ENCODE measurements at places on chromosomes 5 and 9. TPM values are rescaled to one million over a fixed set of nuclear protein-coding genes. Genes with fewer than 3 reads are reported as not detected.

- H3K36me3 ChIP-seq, result peaks cover 21% of the 10 kb centered on the region
- peak overlapping the region; percentile 94 for H3K27ac ChIP-seq
- peaks cover 27% of the 10 kb centered on the region for H3K4me1 ChIP-seq
- no peak for ATAC-seq
- peak overlapping the region; percentile 93 for H3K4me3 ChIP-seq
These were observed 824 bp downstream of the TMEM245 start for GRCh38 chr9:109118808-109119438.

- H3K36me3 ChIP-seq, result no peaks in the 10 kb centered on the region
- H3K27ac ChIP-seq, result no peak overlapping the region
- ATAC-seq, result no peak
- H3K27me3 ChIP-seq, result peaks cover 14% of the 10 kb centered on the region
- H3K4me1 ChIP-seq, result no peaks in the 10 kb centered on the region
These were observed 52.2 kb downstream of the ACTL7B start for GRCh38 chr9:108803428-108804065.

DNA sequence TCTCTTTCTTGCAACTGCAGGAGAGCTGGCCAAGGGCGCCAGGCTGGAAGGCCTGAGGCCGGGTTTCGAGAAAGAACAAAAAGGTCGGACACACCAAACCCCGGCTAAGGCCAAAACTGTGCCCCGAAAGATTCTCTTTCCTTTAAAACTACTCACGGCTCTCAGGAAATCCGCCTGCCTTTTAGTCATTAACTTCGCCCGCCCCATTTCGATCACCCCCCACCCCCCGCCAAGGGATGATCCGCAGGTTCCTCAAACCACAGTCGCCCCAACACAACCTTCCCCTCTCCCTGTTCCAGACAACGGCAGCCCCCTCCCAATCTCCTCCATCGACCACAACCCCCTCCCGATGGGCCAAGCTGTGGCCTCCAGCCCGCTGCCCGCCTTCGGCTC lies 536 bp downstream of the FEM1C start:
- peak; percentile 39 for ATAC-seq
- H3K36me3 ChIP-seq, result peaks cover 61% of the 10 kb centered on the region
- peaks cover 22% of the 10 kb centered on the region for H3K4me1 ChIP-seq

RANBP17 gene
- total RNA-seq, result not detected

GRCh38 chr5:132063090-132063911 lies 2.8 kb downstream of the IL3 start:
- peak; percentile 62 for ATAC-seq
- H3K4me3 ChIP-seq, result no peak overlapping the region
- no peaks in the 10 kb centered on the region for H3K27me3 ChIP-seq
- H3K27ac ChIP-seq, result no peak overlapping the region
- peaks cover 31% of the 10 kb centered on the region for H3K4me1 ChIP-seq

- H3K4me1 ChIP-seq, result no peaks in the 10 kb centered on the region
- no peak for ATAC-seq
- no peaks in the 10 kb centered on the region for H3K36me3 ChIP-seq
- H3K27me3 ChIP-seq, result peaks cover 23% of the 10 kb centered on the region
These were observed 31.4 kb upstream of the UNC5A start for GRCh38 chr5:176778921-176779465.

MYO10 gene
- total RNA-seq, result 0.34 TPM

GGTA1 gene
- total RNA-seq, result not detected

SUSD1 gene
- total RNA-seq, result 1.8 TPM

DNA sequence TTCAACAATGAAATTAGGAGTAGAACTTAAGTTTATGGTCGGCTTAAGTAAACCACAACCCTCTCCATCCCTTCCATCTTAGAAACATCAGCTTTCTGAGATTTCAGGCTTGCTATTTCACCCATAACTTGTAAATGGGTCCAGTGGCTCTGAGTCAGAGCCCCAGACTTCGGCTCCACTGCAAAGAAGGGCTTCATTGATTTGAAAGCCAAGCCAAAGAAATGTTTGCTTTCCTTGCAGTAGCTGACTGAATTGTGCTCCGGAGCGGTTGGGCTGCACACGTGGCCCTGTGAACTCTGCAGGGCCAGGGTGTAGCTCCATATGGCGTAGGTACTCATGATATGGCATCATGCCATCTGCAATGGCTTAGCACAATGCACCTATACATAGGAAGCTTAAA lies 57.0 kb downstream of the NREP start:
- peaks cover 14% of the 10 kb centered on the region for H3K27me3 ChIP-seq
- H3K4me3 ChIP-seq, result no peak overlapping the region
- ATAC-seq, result no peak
- H3K36me3 ChIP-seq, result no peaks in the 10 kb centered on the region

DNA sequence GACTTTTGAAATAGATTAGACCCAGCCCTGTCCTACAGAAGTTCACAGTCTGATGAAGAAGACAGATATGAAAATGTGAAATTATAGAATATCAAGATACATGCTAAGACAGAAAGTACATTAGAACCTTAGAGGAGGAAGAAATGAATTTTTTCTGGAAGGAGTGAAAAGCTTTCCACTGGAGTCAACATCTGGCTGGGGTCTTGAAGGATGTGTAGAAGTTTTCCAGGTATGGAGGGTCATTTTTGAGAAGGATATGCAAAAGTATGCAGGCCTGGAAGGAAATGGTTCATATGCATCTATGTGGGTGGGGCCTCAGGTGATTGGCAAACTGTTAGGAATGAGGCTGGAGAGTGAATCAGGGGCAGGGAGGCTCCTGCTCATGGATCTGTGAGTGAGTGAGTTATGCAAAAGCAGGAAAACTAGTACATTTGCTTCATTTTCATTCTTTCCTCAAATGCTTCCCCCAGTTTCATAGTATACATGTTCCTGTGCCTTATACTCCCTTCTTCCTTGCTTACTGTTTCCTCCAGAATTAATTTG lies 142.3 kb downstream of the GRIA1 start:
- no peak overlapping the region for H3K27ac ChIP-seq
- peaks cover 6% of the 10 kb centered on the region for H3K27me3 ChIP-seq
- no peaks in the 10 kb centered on the region for H3K4me1 ChIP-seq

WHRN gene
- 29.1 TPM for total RNA-seq

DNA sequence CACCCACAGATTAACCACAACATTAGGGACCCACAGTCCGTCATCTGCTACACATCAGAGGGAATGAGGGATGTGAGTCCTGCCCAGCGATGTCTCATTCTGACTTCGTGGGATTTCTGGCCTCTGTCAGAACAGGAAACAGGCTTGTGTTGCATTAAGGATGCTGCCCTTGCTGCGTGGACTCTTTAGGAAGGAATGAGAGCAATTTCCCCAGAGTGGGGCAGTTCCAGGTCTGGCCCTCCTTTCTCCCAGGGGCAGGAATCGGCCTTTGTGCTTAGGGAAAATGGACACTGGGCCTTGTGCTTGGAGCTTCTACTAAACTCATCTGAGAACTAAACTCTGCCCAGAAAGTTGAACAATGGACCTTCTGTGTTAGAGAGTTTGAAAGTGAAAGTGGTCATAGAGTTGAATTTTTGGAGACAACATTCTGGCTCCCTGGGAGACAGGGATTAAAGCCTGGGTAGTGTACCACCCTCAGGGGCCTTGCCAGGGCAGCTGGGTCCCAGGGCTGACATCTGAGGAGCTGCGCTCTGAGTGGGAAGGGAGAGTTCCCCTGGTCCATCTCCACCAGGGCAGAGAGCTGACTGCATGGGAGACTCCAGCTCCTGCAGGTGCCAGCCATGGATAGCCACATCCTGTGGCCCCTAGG lies 37.8 kb upstream of the S1PR3 start:
- no peak overlapping the region for H3K4me3 ChIP-seq
- ATAC-seq, result no peak

GRCh38 chr9:18182636-18183035 lies 291.3 kb upstream of the ADAMTSL1 start:
- no peaks in the 10 kb centered on the region for H3K27me3 ChIP-seq
- H3K4me3 ChIP-seq, result no peak overlapping the region
- H3K4me1 ChIP-seq, result no peaks in the 10 kb centered on the region

GRCh38 chr9:87854580-87854955 lies 28.1 kb upstream of the SPATA31E1 start:
- peaks cover 6% of the 10 kb centered on the region for H3K27me3 ChIP-seq
- H3K36me3 ChIP-seq, result no peaks in the 10 kb centered on the region
- ATAC-seq, result no peak
- H3K4me3 ChIP-seq, result no peak overlapping the region
- H3K27ac ChIP-seq, result no peak overlapping the region
- H3K4me1 ChIP-seq, result no peaks in the 10 kb centered on the region

GRCh38 chr5:59831326-59832010 lies 62.1 kb downstream of the PDE4D start:
- no peaks in the 10 kb centered on the region for H3K4me1 ChIP-seq
- H3K27ac ChIP-seq, result no peak overlapping the region
- no peak overlapping the region for H3K4me3 ChIP-seq
- ATAC-seq, result no peak

PCDHGA5 gene
- total RNA-seq, result 0.11 TPM

PCDHB14 gene
- not detected for total RNA-seq

- peak overlapping the region; percentile 76 for H3K4me3 ChIP-seq
- H3K27ac ChIP-seq, result peak overlapping the region; percentile 91
- peaks cover 6% of the 10 kb centered on the region for H3K36me3 ChIP-seq
- peaks cover 6% of the 10 kb centered on the region for H3K27me3 ChIP-seq
- ATAC-seq, result peak; percentile 63
These were observed 31.1 kb downstream of the SEC61B start for GRCh38 chr9:99253134-99253533.

GRCh38 chr5:60806591-60807243 lies 37.4 kb downstream of the ELOVL7 start:
- ATAC-seq, result no peak
- no peaks in the 10 kb centered on the region for H3K36me3 ChIP-seq
- H3K4me3 ChIP-seq, result no peak overlapping the region
- no peak overlapping the region for H3K27ac ChIP-seq
- H3K4me1 ChIP-seq, result no peaks in the 10 kb centered on the region
- H3K27me3 ChIP-seq, result peaks cover 5% of the 10 kb centered on the region

IFNA2 gene
- not detected for total RNA-seq

- no peak overlapping the region for H3K4me3 ChIP-seq
- peaks cover 31% of the 10 kb centered on the region for H3K27me3 ChIP-seq
- no peaks in the 10 kb centered on the region for H3K36me3 ChIP-seq
- no peak for ATAC-seq
- H3K4me1 ChIP-seq, result no peaks in the 10 kb centered on the region
- no peak overlapping the region for H3K27ac ChIP-seq
These were observed 95.4 kb downstream of the MACROH2A1 start for GRCh38 chr5:135303582-135304173.

PCDHB15 gene
- total RNA-seq, result not detected

GRCh38 chr9:94153905-94154304 lies 69.6 kb downstream of the PTPDC1 start:
- no peaks in the 10 kb centered on the region for H3K27me3 ChIP-seq
- ATAC-seq, result no peak

DNA sequence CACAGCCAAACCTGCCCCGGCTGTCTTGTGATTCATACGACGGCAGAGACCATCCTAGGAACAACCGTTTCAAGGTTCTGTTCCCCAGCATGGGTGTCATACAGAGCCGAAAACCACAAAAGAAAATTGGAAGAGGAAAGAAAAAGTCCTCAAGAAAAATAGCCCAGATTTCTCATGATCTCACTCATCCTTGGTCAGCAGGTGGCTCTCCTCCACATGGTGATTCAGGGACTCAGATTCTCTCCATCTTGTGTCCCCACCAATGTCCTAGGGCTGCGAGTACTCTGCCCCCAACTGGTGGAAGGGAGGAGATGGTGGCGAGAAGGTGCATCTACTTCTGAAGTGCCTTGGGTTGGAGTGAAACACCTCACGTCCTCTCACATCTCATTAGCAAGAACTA lies 25.6 kb downstream of the PDZD2 start:
- H3K4me1 ChIP-seq, result no peaks in the 10 kb centered on the region
- H3K27me3 ChIP-seq, result no peaks in the 10 kb centered on the region
- no peaks in the 10 kb centered on the region for H3K36me3 ChIP-seq

CAPSL gene
- total RNA-seq, result 1.1 TPM

GRCh38 chr5:116699332-116699731 lies 124.7 kb upstream of the SEMA6A start:
- H3K4me3 ChIP-seq, result no peak overlapping the region
- H3K36me3 ChIP-seq, result no peaks in the 10 kb centered on the region
- no peak for ATAC-seq

DNA sequence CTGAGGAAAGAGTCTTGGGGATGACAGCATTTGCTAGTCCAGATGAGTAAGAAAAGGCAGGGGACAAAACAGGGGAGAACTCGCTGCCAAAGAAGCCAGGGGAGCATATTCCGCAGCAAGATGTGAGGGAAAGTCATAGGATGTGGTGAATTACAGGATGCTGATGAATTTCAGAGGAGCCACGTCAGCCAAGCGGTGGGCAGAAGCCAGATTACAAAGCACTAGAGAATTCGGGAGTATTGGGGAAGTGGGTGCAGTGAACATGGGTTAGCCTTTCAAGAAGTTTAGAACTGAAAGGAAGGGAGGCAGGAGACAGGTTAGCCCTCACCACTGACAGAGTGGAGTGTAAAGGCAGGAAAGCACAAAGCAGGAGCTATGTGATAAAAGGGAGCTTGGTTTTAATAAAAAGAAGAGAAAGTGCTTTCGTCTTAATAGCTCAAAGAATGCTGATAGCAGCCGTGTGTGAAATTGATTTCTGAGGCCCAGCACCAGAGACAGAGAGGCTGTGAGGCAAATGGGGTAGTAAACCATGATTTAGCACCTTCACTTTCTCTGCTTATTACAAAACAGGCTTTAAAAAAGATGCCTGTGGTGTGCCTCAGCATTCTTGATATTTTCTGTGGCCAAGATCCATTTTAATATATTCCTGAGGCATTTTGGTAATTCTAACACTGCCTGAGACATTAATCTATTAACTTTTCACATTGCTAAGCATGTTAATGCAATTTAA lies 16.9 kb downstream of the ADAMTSL1 start:
- H3K27ac ChIP-seq, result no peak overlapping the region
- no peak overlapping the region for H3K4me3 ChIP-seq
- H3K27me3 ChIP-seq, result peaks cover 7% of the 10 kb centered on the region
- ATAC-seq, result no peak

FGF18 gene
- 0.19 TPM for total RNA-seq

DBH gene
- not detected for total RNA-seq

- no peak for ATAC-seq
- H3K4me1 ChIP-seq, result no peaks in the 10 kb centered on the region
- H3K27ac ChIP-seq, result peak overlapping the region; percentile 73
These were observed 105.4 kb upstream of the PCAT7 start for GRCh38 chr9:94449486-94449885.

GZMA gene
- total RNA-seq, result 33.9 TPM

DNA sequence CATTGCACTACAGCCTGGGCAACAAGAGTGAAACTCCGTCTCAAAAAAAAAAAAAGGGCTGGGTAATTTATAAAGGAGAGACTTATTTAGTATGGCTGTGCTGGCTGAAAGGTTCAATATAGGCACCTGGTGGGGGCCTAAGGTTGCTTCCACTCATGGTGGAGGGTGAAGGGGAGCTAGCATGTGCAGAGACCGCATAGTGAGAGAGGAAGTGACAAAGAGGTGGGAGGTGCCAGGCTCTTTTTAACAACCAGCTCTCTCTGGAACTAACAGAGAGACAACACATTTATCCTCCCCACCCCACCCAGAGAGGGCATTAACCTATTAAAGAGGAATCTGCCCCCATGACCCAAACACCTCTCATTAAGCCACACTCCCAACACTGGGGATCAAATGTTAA lies 28.9 kb upstream of the SERINC5 start:
- peak overlapping the region; percentile 36 for H3K27ac ChIP-seq
- H3K4me3 ChIP-seq, result peak overlapping the region; percentile 51
- peaks cover 11% of the 10 kb centered on the region for H3K4me1 ChIP-seq
- no peaks in the 10 kb centered on the region for H3K36me3 ChIP-seq
- ATAC-seq, result peak; percentile 80
- H3K27me3 ChIP-seq, result no peaks in the 10 kb centered on the region
